ENCODE measurements at places on chromosomes 11 and 22.

- DNase-seq, result no peak
These were observed 14.6 kb downstream of the DKK3 start for GRCh38 chr11:11993839-11994238.

GRCh38 chr11:107567739-107568335 lies 2.3 kb upstream of the ALKBH8 start:
- DNase-seq, result no peak

DNA sequence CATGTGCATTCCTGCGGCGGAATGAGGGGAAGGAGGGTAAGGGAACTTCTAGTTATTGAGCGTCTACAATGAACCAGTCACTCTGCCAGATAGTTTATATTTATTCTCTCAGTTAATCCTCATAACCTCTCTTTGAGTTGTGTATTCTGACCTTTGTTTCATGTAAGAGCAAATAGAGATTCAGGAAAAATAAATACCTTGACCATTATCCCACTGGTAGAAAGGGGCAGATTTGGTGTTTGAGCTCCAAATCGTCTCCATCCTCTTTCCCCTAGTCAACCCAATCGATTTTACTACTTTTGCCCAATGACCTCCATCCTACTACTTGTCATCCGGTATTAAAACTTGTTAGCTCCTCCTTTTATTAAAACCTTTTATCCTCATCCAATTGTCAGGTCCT lies 157.1 kb upstream of the SESN3 start:
- DNase-seq, result no peak

DNA sequence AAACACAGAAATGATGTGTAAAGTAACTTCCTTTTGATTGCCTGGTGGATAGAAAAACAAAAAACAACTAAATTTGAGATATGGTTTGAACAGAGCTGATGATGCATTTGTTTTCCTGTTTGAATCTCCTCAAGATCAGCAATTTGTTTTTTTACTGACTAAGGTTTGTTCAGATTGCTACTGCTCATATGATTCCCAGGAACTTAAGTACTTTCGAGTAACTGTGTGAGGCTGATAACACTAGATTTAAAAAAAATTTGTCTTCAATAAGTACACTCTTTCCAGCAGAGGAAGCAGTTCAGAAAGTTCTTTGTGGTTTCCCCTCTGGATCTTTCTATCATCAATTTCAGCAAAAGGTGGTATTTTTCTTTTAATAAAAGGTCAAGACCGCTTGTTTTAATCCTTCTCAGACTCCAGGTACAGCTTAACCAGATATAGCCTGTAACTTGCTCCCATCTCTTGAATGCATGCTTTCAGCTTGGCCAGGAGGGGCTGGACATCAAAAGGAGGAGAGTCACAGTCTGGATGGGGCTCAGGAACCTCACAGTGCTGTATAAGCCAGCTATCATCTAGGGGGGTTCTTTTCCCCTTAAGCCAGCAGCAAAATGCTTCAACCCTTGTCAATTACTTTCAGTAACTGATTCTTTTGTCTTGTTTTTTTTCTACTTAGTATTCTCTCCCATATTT lies 12.3 kb upstream of the MS4A6E start:
- no peak for DNase-seq

DNA sequence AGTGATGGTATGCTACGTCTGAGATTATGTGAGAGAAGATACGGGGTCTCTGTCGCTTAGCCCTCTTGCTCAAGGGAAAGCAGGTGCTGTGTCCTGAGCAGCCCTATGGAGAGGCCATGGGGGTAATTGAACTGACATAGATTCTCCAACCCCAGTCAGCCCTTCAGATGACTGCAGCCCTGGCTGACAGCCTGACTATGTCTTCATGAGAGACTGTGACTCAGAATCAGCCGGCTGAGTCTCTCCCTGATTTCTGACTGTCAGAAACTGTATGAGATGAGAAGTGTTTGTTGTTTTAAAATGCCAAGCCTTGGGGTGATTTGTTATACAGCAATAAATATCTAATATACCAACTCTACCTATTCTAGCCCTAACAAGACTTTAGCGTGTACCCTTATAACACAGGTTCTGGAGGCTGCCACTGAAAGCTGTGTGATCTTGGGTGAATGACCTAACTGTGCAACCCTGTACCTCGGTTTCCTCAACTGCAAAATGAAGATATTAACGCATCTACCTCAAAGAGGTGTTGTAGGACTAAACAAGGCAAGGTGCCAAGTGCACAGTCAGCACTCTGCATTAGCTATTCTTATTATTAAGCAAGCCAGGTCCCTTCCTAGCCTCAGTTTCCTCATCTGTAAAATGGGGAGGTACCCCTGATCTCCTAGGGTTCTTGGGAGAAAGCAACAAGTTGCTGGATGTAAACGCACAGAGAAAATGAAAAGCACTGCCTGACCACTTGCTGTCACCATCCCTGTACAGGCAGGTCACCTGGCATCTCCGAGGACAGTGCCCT lies 24.9 kb downstream of the SLC43A1 start:
- no peak for DNase-seq

DNA sequence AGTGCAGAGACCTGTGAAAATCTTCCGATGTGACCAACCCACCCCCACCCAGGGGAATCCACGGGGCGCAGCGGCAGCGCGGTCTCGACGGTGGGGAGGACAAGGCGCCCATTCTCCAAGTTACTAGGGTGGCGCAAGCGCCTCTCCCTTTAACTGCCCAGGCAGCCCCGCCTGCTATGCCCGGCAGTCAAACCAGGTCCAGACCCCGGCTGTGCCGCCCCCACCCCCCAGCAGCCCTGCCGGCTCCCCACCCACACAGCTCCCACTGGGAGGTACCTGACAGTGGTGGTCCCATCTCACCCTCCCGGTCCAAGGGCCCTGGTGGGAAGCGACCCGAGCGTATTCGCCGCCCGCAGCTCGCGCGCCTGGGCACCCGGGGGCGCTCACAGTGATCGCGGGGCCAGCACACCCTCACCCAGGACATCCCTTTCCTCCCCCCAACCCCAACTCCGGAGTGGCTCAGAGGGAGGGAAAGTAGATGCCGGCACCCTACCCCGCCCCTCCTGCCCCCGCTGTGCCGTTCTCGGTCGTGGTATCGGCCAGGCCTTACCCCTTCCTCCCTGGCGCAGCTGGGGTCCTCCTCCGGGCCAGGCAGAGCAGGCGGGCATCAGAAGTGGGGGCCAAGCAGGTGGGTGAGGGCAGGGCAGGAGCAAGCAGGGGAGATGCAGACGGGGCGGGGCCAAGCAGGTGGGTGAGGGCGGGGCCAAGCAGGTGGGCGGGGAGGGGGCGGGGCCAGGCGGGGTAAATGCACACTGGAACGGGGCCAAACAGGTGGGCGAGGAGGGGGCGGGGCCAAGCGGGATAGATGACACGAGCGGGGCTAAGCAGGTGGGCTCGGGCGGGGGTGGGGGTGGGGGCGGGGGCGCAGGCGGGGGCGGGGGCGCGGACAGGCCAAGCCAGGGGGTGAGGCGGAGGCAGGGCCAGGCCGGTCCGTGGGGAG lies at the start of gene TRPM5:
Gene TRPM5, minus strand, starts transcription at position 634 of the 940 bp plus-strand sequence. CDS start 21,478 bp downstream, outside the sequence.
- no peak for DNase-seq

DNA sequence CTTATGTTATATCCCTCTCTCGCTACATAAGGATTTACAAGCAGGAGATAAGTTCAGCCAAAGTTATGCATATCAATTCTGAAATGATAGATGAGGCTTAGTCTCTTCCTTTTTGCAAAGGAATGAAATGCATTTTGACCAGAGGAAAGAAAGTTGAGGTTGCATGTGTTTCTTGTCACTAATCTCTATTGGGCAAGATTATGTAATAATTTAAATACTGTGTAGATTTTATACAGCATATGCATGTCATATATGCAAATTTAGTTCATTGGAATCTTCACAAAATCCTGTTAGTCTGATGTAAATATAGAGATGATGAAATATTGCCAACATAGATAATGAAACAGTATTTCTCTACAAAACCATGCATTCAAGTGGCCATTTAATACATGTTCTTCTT lies 858.7 kb upstream of the RAG2 start:
- DNase-seq, result no peak

- DNase-seq, result peak; percentile 70
These were observed 60.5 kb downstream of the LIF start for GRCh38 chr22:30186041-30186440.

- DNase-seq, result no peak
These were observed 409.5 kb upstream of the SYN3 start for GRCh38 chr22:33467620-33468095.

- peak; percentile 95 for DNase-seq
These were observed 15.8 kb downstream of the PHLDB1 start for GRCh38 chr11:118623269-118623655.

DNA sequence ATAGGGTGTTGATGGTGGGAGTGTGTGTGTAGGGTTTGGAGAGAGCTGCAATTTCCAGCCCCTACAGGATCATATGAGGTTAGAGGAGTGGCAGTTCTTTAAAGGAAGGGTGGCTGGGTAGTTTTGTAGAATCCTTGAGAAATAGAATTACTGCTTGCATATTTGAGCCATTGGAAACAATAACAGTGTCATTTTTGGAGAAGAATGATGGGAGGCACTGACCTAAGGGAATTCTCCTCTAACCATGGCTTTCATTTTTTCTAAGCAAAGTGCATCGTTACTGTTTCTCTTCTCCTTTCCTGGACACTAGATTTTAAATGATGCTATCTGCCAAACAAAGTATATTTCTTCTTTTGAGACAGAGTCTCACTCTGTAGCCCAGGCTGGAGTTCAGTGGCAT lies 66.9 kb upstream of the RRM1 start:
- no peak for DNase-seq

- DNase-seq, result no peak
These were observed 10.3 kb downstream of the OR10D3 start for GRCh38 chr11:124193221-124194010.

GRCh38 chr11:47994417-47994816 lies 14.1 kb downstream of the PTPRJ start:
- DNase-seq, result no peak

GRCh38 chr22:37896181-37896592 lies 9.9 kb upstream of the MICALL1 start:
- DNase-seq, result no peak

- DNase-seq, result no peak
These were observed 196.0 kb downstream of the TENM4 start for GRCh38 chr11:79244798-79245197.

DNA sequence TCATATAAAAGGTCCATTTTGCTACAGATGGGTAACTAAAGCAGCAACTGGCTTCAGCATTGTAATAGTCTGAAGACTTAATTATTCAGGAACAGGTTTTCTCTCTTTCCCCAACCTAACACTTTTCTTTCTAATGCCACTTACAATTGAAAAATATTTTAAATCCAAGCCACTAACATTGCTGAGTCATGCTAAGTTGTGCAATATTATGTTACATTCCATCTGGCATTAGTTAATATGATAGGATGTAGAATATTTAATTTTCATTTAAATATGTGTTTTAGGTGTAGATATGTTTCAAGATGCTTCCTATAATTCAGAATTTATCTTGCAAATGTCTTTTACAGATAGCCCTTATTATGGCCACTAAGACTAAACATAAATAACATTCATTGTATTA lies 98.6 kb downstream of the KIF18A start:
- DNase-seq, result no peak

DNA sequence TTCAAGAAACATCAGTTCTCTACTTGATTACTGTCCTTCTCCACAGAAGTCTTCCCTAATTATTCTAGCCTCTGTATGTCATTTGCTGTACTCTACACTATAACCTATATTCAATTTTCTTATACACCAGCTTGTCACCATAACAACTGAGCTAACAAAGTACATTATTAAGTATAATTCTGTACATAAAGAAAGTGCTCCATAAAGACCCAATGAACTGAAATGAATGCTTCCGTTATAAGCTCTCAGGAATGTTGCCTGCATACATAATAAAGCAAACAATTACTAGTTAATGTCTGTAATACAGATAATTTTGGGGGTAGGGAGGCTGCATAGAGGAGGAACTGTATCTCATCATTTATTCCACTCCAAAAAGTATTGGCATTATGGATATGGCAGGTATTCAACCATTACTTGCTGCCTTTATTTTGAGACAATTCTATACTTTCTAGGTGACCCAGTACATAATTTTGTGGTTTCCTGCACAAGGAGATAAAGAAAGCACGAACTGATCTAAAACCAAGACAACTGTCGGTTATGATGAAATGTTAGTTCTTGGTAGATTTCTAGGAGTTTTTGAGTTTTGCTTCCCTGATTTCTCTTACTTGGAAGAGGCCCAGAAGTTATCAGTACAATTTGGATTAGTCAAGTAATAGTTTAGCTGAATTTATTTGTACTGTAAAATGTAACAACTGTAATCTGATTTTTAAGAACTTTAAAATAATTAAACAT lies 202.5 kb downstream of the SBF2 start:
- DNase-seq, result no peak

DNA sequence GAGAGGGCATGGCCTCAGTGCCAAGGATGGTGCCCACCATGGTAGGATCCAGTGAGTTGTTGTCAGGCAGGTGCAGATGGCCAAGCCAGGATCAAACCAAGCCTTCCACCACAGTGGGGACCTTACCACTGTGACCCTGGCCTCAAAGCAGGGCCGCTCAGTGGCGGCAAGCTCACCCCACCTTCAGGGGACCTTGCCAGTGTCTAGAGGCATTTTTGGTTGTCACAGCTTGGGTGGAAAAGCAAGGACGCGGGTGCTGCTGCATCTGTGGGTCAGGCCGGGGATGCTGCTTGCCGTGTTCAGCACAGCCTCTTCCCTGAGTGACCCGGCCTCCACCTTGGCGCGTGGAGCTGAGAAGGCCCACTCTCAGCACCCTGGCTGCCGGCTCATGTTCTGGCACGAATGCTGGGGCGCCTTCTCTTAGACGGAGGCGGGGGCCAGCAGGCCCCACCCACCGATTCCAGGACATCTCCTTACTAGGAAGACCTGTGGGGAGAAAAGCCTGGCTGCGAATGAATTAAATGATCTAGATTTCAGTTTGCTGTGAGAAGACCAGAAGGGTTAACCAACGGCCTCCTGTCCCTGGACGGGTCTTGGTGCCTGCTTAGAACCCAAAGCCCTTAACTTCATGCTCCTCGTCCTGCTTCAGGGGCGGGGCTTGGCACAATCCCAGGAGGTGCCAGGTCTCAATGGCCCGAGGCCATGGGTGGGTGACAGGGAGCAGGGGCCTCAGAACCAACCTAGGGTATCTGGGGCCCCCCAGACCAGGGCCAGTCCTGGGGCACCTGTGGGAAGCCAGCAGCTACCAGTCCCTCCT lies 18.9 kb downstream of the TRMU start:
- no peak for DNase-seq

DNA sequence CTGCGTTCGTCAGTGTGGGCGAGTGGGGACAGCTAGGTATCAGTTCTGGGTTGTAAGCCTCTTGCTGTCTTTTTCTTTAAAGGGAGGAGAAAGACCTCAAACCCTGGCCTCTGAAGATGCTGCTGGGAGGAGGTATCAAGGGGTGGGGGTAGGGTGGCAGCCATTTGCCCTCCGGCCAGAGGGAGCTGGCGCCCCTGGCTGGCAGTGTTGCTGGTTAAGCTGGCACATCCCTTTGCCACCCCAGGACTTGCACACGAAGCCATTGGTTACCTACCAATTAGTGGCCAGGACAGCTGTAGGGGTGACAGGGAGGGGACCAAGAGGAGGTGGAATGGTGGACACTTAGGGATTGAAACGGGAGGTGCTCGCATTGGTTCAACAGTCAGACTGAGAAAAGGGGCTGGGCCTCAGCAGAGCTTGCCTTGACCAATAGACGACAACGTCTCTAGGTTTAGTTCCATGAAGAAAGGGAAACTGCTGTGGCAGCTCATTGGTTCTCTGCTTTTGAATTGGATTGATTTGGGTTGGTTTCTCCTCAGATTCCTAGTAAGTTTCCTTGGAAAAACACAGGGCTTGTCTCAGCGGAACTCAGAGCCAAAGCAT lies 77.9 kb downstream of the ST3GAL4 start:
- DNase-seq, result no peak
